Activated CD4-positive, alpha-beta T cell treated with anti-CD3 and anti-CD28 coated beads for 24 hours (primary cell): ENCODE measurements at places on chromosomes 5 and 9.

DNA sequence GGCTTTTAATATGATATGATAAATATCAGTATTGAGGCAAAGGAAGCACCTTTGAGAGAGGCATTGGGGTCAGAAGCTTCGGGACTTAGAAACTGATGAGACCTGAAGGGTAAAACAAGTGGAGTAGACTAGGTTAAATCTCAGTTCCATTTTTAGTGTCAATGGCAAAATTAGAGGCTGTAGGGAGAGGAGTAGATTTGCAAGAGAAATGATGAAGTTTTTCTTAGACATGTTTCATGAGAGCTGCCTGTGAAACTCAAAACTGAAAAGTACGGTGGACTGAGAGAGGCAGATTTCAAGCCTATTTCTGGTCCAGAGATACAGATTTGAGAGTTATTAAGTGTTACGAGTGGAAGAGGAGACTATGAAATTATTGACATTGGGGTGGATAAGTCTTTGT, 278.5 kb downstream of the TAF11L14 start:
- DNase-seq, result no peak

DNA sequence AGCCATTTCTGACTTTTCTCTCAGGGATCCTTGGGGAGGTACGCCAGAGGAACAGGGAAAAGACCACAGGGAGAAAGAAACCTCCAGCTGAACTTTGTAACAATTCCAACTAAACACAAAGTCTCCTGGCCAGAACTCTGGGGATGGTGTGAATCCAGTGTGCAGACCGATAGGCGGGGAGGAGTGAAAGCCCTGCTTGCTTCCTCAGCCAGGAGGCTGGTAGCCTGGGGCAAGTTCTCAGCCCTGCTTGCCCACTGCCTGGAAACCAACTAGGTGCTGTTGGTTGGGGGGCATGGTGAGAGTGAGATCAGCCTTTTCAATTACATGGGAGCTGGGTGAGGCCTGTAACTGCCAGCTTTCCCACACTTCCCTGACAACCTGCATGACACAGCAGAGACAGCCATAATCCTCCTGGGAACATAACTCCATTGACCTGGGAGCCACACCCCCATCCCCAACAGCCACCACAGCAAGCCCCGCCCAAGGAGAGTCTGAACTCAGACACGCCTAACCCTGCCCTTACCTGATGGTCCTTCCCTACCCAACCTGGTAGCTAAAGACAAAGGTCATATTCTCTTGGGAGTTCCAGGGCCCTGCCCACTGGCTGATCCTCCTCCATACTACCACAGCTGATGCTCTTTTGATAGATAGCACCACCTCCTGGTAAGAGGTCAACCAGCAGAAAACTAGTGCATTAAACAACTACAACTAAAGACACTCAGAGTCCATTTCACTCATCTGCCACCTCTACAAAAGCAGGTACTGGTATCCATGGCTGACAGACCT, 100.1 kb upstream of the TNFAIP8 start:
- no peak for DNase-seq

DNA sequence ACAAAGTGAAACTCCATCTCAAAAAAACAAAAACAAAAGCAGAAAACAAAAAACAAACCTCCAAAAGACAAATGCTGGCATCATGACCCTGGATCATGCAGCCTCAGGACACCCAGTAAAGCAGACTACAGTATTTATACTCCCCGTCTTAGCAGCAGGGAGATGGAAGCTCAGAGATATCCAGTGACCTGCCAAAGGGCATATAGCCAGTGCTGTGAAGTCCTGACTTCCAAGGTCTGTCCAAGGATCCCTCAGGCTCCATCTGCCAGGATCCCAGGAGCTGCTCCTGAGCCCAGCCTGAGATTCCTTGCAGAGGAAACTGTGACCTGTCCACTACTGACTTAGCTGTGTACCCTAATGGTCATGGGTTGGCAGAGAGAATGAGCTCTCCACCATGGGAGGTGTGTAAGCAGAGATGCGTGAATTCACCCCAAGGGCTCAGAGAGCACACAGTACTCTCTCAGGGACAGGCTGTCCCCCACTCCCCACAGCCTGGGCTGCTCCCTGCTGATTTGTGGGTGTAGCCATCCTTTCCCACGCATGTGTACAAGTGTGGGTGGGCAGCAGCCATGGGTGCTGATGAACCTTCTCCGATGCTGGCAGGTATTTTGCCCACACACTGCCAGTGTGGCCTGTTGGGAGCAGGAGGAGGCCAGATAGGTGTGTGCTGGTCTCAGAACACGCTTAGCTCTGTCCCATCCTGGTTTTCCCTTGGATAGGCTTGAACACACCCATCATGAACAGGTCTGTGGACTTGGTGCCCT, 2.1 kb upstream of the WNK2 start:
- DNase-seq, result no peak

DNA sequence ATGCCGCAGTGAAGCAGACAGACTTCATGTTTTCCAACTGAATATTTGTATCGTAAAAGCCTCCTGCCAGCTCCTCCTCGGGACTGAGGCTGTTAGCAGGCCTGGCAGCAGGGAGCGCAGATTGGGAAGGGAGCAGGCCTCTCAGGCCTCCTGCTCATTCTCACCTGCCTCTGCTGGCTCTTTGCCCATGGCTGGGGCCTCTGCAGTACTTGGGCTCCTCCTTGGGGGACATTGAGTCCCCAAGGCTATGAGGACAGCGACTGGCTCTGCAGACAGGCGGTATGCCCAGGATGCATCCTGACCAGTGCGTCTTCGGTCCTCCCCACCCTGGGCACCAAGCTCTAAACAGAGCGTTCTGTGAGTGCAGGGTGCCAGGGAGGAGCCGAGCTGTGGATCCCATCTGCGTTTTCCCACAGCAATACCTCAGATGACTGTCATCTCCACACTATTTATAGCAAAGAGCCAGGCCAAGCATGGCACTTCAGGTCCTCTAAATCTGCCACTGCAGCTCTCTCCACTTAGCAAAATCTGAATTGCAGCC, 38.7 kb downstream of the TSTD2 start:
- DNase-seq, result no peak

DNA sequence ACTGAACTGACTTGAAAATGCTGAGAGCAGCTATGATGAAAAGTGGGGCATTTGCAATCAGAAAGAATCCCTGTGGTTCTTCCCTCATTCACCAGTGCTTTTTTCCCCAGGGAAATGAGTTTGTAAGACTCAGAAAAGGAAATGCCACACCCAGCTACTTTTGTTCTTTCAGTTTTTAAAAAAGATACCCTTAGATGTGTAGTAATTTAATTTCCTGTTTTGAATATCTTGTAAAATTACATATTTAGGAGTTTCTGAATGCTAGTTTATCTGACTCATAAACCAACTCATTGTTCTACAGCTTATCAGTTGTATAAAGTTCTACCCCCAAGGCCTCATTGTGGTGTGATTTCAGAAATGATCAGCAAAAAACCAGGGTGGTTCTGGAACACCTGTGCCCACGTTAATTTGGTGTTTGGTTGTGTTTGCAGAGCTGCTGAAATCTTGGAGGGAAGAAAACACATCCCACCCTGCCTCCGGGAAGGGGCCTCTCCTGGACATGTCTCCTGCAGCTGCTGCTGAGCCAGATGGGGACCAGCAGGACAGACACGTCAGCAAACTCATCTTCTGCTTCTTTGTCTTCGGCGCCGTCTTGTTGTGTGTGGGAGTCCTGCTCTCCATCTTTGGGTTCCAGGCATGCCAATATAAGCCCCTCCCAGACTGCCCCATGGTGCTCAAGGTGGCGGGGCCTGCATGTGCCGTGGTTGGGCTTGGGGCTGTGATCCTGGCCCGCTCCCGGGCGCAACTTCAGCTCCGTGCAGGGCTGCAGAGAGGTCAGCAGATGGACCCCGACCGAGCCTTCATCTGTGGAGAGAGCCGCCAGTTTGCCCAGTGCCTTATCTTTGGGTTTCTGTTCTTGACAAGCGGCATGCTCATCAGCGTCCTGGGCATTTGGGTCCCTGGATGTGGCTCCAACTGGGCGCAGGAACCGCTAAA, 2.8 kb downstream of the TMEM171 start:
- no peak for DNase-seq

DNA sequence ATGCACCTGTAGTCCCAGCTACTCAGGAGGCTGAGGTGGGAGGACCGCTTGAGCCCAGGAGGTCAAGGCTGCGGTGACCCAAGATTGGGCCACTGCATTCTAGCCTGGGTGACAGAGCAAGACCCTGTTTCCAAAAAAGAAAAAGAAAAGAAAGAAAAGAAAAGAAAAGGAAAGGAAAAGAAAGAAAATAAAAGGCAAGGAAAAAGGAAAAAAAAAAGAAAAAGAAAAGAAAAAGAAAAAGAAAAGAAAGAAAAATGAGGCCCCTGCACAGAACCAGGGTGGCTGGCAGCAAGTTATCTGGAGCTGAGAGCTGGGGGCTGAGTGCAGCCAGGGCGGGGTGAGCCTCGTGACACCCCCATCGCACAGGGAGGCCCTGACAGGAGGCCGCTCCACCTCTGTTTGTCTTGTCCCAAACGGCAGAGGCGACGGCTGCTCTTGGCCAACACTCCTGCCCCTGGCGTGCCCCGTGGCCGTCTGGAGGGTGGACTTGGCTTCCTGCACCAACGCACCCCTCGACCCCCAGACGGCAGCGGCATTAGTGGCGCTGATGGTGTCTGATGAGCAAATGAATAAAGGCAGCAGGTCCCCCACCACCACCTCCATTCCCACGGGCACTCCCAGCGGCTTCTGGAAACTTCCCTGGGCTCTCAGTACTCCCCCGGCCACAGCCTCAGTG, 16.7 kb downstream of the EXD3 start:
- DNase-seq, result no peak

DNA sequence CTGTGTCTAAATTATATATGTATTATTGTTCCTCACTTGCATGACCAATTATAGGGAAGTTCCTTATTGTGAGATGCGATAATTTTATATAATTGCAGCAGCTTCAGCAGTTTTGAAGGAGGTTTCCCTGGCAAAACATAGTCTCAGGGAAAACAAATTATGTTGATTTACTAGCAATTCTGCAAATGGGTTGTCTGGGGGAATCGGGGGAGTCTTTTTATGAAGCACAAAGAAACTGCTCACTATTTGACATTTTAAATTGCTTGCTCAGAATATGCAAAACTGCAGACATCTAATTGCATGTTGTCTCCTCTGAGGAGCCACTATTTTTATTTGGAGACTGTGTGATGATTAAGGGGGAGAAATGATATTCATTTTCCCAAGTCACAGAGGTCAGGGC, 361.6 kb downstream of the YTHDC2 start:
- DNase-seq, result no peak

DNA sequence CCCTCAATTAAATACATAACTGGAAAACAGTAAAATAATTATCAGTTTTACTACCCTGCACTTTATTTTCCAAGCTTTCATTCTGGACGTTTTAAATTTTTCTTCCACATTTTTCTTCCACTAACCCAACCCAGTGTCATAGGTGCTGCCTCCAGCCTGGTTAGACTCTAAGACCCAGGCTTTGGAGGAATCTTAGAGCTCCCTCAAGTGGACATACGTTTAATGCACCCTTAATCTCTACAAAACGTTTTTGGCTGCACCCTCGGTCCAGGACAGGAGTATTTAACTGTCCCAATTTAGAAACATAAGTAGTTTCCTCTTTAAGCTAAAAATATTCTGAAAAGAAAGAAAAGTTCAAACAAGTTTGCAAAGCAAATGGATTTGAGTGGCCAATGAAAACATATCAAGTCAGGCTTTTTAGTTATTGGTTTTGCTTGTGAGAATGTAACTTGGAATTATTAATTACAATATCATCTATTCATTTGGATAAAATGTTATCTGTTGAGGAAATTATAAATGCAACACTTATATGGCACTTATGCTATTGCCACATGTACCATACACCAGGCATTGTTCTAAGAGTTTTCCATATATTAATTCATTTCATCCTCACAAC, 38.9 kb downstream of the CDH6 start:
- no peak for DNase-seq

- DNase-seq, result no peak
Observed at GRCh38 chr9:125977223-125977622, 230.1 kb downstream of the PBX3 start.

DNA sequence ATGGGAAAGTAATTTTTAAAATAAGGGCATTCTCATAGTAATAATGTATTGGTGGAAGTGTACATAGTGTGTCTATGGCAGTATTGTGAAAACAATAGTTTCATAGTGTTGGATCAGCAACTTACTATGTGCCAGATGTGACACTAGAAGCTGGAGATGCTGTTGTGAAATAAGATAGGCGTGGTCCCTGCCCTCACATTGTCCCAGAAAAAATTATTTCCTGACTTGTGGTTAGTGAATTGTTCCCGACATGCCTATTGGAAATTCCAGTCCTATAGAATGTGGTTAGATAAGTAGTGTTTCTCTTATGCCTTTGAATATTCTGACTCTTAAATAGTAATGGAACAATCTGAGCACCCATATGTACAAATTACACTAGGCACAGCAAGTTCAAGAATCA, 55.3 kb upstream of the MTAP start:
- no peak for DNase-seq

DNA sequence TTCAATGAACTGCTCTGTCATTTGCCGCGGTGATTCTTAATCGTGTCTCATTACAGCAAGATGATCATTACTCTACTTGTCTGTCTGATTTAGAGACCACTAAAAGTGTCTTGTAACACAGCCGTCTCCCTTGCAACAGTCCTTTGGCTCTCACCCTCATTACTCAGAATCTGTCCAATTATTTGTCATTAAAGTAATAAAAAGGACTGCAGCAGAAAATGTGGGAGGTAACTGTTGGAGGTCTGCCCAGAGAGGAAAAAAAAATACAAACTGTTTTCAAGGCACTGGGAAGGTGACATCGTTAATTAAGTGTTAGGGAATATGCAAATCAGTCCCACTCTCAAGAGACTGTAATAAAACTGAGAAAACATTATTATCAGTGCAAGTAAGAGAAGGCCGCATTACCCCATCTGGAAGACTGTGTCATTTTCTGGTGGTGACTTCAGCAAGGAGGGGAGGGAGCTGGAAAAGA, 281.0 kb downstream of the RASEF start:
- DNase-seq, result no peak

- no peak for DNase-seq
Observed at GRCh38 chr5:64925123-64925522, 156.4 kb downstream of the CWC27 start.

DNA sequence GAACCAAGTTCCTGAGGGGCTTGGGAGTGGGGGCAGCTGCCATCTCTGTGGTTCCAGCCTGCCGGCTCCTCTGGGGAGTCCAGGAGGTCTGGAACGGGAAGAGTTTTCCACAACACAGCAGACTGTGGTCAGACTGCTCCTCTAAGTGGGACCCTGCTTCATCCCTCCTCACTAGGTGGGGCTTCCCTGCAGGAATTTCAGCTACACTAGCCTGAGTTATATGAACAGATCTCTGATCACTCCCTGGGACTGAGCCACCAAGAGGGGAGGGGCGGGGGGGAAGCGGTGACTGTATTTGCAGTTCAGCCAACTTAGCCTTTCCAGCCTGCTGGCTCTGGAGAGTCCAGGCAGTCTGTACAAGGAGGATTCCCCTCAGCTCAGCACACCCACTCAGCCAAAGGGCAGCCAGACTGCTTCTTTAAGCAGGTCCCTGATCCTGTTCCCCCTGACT, 19.4 kb downstream of the DTWD2 start:
- DNase-seq, result no peak

DNA sequence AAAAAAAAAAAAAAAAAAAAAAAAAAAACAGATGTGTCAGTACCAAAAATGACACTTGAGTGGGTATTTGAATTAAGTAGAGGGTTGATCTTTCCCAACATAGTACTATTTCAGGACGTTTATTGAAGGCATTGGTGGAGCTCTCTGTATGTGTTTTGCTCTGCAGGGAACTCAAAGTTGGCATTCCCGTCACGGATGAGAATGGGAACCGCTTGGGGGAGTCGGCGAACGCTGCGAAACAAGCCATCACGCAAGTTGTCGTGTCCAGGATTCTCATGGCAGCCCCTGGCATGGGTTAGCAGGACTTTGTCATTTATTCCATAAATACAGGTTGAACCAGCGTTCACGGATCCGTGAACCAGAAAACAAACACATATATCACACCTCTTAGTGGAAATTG, 34.9 kb downstream of the SFXN1 start:
- DNase-seq, result no peak
